NCI-H345 (cell line): ENCODE measurements at places on chromosomes 5 and 9.

- peak; percentile 31 for DNase-seq
Observed at GRCh38 chr5:98796197-98796972, 22.9 kb downstream of the RGMB start.

- DNase-seq = no peak
Observed at GRCh38 chr5:126998895-126999570, 31.3 kb downstream of the MARCHF3 start.

GRCh38 chr9:90105773-90106172, 501.0 kb downstream of the GADD45G start:
- no peak for DNase-seq

- peak; percentile 37 for DNase-seq
Observed at GRCh38 chr5:17400724-17401469, 97.1 kb upstream of the TAF11L2 start.

DNA sequence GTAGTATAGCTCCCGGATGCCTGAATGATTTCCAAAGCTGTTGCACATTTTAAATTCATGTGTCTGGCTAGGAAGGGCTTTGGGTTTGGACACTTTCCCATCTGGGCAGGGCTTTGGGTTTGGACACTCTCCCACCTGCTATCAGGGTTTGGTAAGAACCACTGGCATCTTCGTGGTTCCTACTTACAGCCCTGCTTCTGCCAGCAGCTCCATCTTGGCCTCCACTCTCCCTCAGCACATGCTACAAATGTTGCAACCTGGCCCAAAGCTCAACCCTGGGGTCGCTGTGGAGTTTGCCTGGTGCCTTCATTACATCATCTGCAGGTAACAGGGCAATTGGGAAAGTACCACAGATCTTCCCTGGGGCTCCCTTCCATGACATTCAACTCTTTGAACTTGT, 3.5 kb downstream of the TMCO6 start:
- DNase-seq = no peak

GRCh38 chr5:15927710-15928380, 251.7 kb downstream of the MARCHF11 start:
- DNase-seq = no peak

DNA sequence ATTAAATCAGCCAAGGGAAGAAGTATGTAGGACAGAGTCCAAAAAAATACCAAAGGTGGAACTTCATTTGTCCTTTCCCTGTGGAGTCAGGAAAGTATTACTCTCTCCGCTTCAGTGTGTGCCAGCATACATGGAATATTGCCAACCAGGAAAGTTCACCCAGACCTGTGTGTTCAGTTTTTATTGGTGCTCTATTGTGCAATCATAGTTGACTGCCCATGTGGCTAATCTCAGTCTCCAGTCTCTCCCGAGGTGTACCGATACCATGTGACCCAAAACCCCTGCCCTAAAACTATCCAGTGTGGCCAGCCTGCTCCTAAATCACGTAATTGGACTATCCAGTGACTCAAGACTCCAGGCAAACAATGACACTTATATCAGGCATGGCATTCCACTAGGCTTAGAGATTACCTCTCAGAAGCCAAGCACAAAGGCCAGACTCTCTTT, 38.8 kb downstream of the NFX1 start:
- DNase-seq = no peak

GRCh38 chr5:169448826-169449225, 134.7 kb upstream of the SPDL1 start:
- no peak for DNase-seq

DNA sequence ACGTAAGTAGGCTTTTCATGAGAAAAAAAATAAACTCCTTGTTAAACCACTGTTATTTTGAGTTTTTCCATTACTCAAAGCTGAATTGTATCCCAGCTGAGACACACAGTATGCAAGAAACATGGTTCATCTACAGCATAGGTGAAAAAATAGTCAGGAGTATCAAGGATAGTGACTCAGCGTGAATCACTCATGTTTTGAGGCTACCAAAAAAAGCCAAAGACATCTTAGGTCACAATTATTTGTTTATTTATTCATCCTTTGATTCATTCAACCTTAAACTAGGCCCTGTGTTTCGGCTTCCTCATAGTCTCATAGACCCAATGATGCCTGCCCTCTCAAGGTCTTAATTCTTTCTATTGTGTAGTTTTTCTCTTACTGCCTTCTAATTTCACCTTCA, 32.9 kb upstream of the STX17 start:
- no peak for DNase-seq

GRCh38 chr9:98503867-98504266, 204.9 kb downstream of the GABBR2 start:
- DNase-seq = no peak

- no peak for DNase-seq
Observed at GRCh38 chr5:141515141-141515540, 26.3 kb downstream of the PCDHGC5 start.

GRCh38 chr9:99735041-99735440, 86.6 kb upstream of the NR4A3 start:
- no peak for DNase-seq

- no peak for DNase-seq
Observed at GRCh38 chr9:7223981-7224380, 466.2 kb downstream of the KDM4C start.

DNA sequence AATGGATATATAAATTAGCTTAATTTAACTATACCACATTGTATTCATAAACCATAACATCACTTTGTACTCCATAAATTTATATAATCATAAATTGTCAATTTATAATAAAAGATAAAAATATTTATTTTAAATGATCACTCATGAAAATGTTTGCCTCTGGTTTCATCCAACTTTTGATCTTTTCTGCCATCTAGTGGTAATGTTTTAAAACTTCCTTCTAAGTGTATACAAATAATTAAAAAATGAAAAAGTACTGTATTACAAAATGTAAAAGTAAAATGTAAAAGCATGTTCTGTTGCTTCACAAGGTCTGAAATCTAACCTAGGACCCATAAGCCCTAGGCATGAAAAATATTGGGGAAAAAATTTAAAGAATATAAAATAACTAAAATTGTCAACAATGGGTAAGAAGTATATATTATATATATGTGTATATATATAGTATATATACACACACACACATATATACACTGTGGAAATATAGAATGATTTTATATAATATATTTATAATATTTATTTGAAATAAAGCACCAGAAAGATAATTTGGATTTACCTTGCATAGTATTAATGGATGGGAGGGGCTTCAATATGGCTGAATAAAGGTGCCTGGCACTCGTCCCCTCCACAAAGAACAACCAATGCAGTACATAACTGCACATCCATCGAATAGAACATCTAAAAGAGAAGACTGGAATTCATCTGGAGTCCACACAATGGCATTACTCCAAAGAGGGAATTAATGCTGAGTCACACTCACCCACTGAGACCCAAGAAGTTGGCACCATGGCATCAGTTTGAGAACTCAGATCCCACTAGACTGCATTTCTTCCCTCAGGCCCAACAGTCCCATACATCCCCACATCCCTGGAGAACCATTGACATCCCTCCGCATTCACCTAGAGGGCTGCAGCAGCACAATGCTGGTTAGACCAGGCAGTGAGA, 32.5 kb downstream of the ANXA1 start:
- peak; percentile 8 for DNase-seq

DNA sequence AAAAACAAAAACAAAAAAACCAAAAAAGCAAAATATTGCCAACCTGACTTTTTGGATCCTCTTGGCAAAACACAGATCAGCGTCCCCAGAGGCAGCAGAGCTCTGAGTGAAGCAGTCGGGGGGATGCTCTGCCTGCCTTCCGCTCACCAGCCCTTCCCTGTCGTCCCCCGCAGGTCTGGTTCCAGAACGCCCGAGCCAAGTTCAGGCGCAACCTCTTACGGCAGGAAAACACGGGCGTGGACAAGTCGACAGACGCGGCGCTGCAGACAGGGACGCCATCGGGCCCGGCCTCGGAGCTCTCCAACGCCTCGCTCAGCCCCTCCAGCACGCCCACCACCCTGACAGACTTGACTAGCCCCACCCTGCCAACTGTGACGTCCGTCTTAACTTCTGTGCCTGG, 20.7 kb downstream of the LHX2 start:
- DNase-seq = no peak

DNA sequence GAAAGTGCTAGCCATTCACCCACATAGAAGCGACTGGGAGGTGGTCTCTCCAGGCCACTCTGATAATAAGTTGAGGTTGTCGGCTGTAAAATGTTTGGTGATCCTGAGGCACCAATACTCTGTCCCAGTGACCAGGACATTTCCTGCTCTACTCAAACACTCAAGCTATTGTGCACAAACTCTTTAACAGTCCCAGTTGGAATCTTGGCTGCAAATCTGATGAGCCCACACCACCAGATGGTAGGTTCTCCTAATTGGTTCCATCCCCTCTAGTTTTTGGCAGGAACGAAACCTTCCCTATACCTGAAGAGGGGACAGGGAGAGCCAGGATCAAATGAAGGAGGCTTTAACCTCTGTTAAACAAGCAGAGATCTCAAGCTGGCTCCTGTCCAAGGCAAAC, 14.3 kb downstream of the GRIA1 start:
- peak; percentile 17 for DNase-seq

- no peak for DNase-seq
Observed at GRCh38 chr5:95223566-95224258, 61.2 kb downstream of the MCTP1 start.

GRCh38 chr5:39857041-39857440, 432.3 kb upstream of the DAB2 start:
- no peak for DNase-seq

DNA sequence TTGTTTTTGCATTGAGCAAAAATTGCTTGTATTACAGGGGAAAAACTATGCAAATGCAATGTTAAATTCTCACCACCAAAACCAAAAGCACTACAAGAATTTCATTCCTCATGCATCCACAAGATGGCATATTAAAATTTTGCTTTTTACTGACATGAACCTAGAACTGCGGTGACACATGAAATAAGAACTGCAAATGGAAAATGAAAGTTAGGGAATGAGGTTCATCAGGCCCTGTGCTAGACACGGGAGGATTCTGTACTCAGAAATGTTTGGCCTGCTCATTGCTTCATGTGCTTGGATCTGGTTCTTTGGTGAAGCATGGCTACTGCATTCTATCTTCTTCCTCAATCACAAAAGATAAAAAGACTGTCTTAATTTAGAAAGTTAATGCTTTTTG, 9.1 kb upstream of the RFK start:
- no peak for DNase-seq

DNA sequence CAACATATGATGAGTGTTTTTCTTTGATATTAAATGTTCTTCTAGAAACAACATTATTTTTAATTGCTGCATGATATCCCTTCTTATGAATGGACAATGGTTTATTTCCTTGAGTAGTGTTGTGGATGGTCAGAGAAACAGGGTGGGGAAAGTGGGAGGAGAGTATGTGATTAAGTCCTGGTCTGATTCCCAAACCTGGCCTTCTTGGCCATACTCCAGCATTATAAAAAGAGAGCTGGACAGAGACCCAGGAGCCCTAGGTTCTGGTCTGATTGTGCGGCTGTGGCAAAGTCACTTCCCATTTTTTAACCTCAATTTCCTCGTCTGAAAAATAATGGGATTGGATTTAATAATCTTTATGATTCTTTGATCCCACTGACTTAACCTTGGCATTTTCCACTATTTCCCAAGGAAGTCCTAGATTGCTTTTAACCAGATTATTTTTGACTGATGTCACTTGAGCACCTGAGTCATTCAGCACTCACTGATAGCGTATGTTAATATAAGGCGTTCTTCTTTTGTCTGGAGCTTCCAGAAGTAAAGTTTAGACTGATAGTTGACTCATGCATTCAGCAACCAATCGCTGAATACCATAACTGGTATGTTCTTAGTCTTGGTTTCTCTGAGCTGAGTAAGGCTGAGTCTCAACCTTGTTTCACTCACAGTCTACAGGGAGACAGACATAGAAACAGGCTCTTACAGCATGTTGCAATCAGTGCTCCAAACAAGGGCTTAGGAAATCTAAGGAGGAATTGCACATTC, 26.2 kb downstream of the OSMR start:
- no peak for DNase-seq

DNA sequence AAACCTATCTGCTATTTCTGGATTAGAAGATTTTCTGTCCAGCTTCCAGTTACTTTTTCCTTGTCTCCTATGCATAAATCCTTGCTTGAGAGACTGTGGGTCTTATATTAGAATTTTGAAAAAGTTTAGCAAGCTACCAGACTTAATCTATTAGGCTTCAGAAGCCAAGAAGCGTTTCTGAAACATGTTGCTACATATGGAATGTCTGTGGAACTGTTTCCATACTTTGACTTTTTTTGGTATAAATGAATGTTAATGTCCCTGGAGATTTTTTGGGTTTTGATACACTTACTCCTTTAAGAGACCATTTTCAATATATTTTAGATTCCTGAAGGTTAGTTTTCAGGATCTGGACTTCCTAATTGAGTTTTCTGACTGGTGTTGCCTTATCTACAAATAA, 191.4 kb upstream of the SGCD start:
- no peak for DNase-seq

DNA sequence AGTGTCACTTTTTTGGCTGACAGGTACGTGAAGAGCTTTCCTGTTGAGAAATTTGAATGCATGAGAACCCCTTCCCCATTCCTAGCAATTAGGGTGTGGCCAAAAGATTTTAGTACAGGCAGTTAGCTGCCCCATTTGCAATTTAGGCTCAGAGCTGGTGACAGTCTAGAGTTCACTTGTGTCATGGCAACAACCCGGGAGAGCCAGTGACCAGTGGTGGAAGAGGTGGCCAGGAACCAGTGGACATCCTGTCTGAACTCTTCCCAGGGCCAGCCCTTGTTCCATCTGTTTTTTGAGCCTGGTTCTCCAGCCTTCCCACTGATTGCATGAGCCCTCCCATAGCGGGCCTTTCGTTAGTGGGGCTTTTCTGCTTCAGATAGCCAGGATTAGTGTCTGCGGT, 2.5 kb upstream of the NEUROG1 start:
- no peak for DNase-seq

DNA sequence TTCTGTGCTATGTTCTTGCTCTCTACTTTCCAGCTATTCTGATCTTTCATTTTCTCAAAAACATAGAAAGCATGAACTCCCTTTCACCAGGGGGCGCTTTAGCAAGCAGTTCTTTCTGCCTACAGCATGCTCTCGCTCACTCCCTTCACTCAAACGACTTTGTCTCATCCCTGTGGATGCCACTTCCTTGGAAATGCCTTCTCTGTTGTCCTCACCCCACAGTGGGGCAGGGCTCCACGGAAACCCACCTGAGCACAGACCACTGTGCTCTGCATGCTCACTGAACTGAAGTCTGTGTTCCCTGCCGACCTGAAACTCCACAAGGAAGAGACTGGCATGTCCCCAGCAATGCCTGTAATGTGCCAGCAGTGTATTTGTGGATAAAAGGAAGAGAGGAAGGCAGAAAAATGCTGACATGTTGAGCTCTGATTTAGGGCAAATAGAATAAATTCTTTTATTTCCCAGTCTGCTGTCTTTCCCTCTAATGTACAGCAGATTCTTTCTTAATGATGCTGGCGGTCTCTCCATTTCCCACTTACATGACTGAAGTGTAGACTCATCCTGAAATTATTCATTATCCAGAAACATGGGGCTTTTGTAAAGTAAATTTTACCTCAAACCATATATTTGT, 4.9 kb upstream of the ROR2 start:
- DNase-seq = peak; percentile 17

GRCh38 chr5:54470128-54470527, 14.6 kb downstream of the HSPB3 start:
- DNase-seq = no peak

GRCh38 chr9:18122171-18122570, 351.8 kb upstream of the ADAMTSL1 start:
- no peak for DNase-seq

- no peak for DNase-seq
Observed at GRCh38 chr5:178546675-178547033, 43.5 kb downstream of the COL23A1 start.

- DNase-seq = no peak
Observed at GRCh38 chr9:120475341-120475740, 104.6 kb downstream of the CDK5RAP2 start.

- peak; percentile 31 for DNase-seq
Observed at GRCh38 chr5:4862500-4862899, 277.6 kb upstream of the ADAMTS16 start.
